ENCODE measurements at places on chromosomes 6 and 20. TPM values are rescaled to one million over a fixed set of nuclear protein-coding genes. Genes with fewer than 3 reads are reported as not detected.

Gene MEP1A
- polyA plus RNA-seq = not detected

Gene ME1
- polyA plus RNA-seq = not detected

Gene KIF25
- polyA plus RNA-seq = not detected

Gene RAMACL
- 0.15 TPM for polyA plus RNA-seq

Gene FAM8A1
- 2.3 TPM for polyA plus RNA-seq

Gene FKBP1C
- polyA plus RNA-seq = not detected

All from IgD-negative memory B cell (primary cell).